Astrocyte of the spinal cord (primary cell): ENCODE measurements at places on chromosomes 6 and 20.

GRCh38 chr6:32855467-32856174 lies 1.6 kb downstream of the PSMB9 start:
- DNase-seq: no peak

DNA sequence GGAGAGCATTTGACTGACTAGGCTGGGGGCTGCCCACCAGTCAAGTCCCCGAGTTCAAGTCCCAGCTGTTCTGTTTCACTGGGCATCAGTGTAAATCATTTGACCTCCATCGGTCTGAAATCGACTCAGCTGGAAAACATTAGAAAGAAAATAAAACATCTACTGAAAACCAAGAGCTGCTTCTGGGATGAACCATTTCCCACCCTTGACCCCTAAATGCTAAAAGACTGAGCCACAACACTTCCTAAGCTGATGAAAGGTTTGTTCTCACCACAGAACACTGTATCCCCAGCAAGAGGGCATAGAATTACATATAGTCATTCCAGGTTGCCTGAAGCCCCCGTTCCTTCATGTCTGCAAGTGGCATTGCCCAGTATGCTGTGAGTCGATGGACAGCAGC lies 237.0 kb upstream of the TAB2 start:
- peak; percentile 89 for DNase-seq

- no peak for DNase-seq
These were observed 89.5 kb downstream of the ZFP64 start for GRCh38 chr20:52102126-52102525.

DNA sequence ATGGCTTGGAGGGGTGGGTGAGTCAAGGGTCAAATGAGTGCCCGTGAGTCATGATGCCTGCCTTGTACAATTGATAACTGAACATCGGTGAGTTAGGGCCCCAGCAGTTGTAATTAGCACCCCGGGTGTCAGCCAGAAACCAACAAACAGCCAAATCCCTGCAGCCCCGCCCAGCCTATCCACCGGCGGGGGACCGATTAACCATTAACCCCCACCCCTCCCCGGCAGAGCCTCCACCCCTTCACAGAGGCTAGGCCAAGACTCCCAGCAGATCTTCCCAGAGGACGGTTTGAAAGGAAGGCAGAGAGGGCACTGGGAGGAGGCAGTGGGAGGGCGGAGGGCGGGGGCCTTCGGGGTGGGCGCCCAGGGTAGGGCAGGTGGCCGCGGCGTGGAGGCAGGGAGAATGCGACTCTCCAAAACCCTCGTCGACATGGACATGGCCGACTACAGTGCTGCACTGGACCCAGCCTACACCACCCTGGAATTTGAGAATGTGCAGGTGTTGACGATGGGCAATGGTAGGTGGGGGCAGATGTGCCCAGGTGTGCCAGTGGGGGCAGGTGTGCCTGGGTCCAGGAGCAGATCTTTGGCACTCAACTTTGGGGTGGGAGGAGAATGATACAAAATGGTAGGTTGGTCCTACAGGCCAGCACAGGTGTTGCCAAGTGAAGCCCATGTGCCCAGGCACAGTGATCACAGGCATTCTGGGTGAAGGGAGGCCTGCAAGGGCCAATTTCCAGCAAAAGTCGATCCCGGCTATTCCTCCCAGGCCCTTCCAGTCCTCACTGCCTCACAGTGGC lies 45.7 kb downstream of the HNF4A start:
- DNase-seq: no peak

GRCh38 chr6:87483929-87484328 lies 11.2 kb downstream of the SLC35A1 start:
- peak; percentile 63 for DNase-seq

DNA sequence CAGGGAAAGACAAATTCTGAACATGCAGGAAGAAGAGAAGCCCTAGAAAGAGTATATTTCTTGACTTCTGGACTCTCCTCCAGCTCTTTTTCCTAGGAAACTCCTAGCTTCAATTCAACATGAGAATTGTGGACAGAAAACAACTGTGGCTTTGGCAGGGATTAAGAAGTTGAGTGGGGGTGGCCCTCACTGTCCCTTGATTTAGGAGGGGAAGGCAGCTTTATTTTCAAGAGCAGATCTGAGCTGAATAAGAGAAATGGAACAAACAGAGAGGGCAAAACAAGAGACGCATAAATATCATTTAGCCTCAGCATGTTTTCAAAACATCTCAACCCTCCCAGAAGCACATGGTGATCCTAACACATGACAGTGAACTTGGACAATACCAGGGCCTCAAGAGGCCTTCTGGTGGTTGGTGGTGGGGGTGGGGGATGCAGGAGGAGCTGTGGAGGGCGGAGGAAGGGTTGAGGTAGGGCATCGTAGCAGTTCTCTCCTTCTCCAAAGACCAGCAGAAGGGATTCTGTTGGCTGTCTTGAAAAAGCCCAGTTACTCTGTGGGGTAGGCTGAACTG lies 21.1 kb upstream of the TAGAP start:
- DNase-seq: no peak

DNA sequence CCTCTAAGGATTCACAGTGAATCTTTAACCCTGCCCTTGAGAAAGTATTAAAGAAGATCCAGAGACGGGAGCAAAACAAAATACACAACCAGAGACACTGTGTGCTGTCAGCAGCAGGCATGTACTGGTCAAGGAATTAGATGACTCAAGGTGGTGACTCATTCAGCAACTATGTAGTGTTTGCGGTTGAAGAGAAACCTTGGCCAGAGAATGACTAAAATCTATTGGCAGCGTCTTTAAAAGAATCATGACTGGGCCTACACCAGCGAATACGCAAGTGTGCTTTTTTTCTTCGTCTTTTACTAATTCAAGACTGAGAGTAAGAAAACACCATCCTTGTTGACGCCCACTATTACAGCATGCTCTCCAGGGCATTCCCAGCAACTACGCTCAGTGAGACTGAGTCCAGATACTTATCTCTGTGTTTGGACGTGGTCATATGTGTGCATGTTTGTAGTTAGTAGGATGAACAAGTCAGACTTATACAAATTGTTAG lies 72.4 kb upstream of the BACH2 start:
- DNase-seq: peak; percentile 100

DNA sequence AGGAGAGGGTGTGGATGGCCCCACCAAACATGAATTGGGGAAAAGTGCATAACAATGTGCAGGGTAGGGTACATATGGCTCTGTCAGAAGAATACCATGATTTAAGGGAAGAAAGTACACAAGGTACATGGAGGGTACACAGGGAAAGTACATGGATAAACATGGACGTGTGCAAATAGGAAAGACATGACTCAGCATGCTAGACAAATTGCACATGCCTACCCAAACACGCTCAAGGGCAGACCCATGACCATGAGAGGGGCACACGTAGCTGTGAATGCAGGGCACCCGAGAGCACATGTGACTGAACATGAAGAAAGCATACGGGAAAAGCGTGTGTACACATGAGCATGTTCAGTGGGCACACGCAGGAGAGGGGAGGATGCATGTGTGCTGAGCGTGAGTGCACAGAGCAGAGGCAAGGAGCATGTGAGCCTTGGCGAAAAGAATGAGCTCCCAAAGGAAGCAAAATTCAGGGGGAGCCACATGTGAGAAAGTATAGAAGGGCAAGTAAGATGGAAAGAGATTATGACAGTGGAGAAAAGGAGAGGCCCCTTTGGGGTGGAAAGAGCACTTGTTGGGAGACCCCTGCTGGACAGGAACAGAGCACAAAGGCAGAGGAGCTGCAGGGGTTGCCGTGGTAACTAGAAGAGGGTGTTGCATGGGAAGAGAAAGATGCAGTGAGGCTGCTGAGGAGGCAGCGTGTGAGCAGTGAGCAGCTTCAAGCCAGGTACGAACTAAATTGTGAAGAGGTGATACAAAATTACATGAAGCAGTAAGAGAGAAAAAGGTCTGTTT lies 17.8 kb downstream of the OR2H2 start:
- no peak for DNase-seq

GRCh38 chr20:33992145-33992922 lies 1.4 kb upstream of the RALY start:
- no peak for DNase-seq

DNA sequence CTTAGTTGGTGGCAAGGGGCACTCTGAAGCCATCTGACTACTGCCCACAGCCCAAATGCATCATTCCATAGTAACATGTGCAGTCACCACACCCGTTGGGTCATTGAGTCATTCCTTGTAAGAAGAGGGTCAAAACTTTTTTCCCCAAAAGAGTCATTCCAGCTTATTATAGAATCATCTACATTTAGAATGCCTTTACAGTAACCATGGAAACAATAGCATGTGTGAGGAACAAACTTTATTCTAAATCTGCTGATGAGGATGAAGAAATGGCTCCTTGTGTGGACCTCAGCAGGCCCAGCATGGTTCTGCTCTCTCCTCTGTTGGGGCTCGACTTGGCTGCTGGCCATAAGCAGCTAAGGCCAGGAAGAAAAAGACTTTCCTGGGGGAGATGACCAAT lies 111.2 kb upstream of the PTPRT start:
- DNase-seq: no peak

GRCh38 chr20:37333848-37334318 lies 12.1 kb upstream of the SRC start:
- DNase-seq: no peak

GRCh38 chr6:107436881-107437280 lies 22.5 kb downstream of the PDSS2 start:
- no peak for DNase-seq

GRCh38 chr20:60295214-60295613 lies 337.0 kb downstream of the CDH26 start:
- no peak for DNase-seq

DNA sequence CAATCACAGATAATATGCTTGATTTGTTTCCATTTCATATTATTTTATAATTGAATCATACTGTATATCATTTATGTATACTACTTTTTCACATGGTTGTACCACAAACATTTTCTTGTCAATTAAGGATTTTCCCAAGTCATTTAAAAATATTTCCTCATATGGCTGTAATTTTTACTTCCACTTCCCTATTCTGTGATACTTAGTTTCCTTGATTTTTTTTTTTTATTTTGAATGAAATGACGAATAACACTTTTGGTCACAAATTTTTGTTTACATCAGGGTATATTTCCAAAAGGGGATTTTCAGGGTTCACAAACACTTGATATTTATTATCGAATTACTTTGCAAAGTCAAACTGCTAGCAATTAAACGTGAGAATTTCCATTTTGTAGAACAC lies 515.6 kb downstream of the KIF16B start:
- DNase-seq: no peak

DNA sequence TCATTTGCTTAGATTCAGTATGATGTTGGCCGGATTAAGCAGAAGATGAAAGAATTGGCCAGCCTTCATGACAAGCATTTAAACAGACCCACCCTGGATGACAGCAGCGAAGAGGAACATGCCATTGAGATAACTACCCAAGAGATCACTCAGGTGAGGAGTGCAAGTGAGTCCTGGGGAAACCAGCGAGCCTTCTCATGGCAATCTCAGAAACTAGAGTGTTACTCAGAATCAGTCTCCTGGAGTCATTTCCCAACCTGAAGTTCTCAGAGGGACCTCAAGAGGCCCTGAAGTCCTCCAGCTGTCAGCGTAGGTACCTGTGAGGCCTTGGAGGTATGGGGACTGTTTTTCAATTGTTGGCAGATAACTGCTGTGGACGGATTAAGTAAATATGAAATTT lies 16.9 kb downstream of the STX16 start:
- DNase-seq: no peak
